ENCODE measurements at places on chromosomes 5 and 9.

- no peak for DNase-seq
Measured at GRCh38 chr9:115900698-115901097, 252.9 kb upstream of the PAPPA start.

DNA sequence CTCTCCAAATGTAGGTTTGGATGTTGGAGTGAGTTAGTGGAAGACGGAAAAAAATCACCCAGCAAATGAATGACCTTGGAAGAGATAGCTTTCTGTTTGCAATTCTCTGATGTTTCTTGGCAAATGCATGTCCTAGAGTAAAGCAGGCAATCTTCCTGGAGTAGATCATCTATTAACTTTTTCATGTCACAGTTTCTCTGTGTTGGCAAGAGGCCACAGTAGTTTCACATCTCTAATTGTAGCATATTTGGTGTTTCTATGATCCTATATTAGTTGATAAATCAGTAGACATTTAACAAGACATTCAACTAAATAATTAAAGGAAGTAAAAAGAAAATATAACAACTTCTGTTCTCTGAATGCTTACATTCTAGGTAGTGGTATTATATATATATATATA lies 138.2 kb upstream of the MINAR2 start:
- DNase-seq, result no peak

DNA sequence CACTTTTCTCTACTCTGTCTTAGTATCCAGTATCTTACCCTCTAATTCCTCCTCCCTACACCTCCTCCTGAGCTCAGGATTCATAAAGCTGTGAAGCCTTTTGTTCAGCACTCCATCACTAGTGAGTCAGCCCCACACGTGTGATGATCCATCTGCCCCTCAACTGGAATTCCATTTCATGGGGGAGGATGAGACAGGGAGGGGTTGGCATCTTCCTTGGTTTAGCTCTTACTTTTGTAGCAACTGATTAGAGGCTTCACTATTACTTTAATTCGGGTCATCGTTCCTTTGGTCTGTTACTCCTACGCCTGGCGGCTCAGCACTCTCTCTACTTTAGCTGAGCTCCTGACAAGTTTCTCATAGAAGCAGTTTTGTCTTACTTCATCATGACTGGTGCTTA lies 11.8 kb downstream of the BTNL8 start:
- no peak for DNase-seq

DNA sequence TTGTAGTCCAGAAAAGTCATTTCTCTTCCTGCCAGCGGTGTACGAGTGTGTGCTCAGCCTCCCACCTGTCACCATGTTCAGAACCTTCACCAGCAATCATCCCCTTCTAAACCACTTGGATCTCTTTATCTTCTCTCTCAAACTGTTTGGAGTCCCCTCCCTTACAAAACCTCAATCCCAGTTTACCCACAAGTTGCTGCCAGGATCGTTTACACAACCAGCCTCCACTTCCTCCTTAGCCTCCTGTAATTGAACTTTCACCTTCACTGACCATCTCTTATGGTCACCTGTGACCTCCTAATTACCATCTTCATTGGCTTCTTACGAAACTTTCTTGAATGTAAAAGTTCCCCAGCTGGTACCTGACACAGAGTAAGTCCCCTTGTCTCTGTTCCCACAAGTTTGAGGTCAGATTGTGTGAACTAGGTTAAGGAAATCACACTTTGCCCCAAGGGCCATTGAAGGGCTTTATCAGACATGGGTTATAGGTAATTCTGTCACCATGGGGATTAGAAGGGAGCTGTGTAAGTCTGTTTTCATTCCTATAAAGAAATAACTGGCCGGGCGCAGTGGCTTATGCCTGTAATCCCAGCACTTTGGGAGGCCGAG lies 20.0 kb downstream of the RNF44 start:
- DNase-seq, result no peak

- no peak for DNase-seq
Measured at GRCh38 chr5:90783460-90784333, 225.1 kb downstream of the ADGRV1 start.

- no peak for DNase-seq
Measured at GRCh38 chr9:126829035-126829434, 24.2 kb downstream of the ZBTB43 start.

GRCh38 chr9:113585085-113585442 lies 121.5 kb downstream of the RGS3 start:
- DNase-seq, result no peak

DNA sequence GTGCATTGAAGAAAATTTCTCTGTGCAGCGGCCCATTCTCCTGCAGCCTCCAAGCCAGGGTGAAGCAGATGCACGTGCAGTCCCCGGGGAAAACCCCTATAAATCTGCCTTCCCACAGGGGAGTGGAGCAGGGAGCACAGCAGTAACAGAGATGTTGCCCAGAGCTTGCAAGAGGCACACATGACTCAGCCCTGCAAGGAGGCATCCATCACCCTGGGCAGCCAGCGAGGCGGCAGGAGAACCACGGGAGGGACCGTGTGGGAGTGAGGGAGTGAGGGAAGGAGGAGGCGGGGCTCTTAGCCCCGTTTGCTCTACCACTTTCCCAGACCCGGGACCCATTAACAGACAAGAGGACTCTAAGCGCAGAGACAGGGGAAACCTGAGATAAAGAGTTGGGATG lies 96.2 kb upstream of the ARAP3 start:
- DNase-seq, result no peak

DNA sequence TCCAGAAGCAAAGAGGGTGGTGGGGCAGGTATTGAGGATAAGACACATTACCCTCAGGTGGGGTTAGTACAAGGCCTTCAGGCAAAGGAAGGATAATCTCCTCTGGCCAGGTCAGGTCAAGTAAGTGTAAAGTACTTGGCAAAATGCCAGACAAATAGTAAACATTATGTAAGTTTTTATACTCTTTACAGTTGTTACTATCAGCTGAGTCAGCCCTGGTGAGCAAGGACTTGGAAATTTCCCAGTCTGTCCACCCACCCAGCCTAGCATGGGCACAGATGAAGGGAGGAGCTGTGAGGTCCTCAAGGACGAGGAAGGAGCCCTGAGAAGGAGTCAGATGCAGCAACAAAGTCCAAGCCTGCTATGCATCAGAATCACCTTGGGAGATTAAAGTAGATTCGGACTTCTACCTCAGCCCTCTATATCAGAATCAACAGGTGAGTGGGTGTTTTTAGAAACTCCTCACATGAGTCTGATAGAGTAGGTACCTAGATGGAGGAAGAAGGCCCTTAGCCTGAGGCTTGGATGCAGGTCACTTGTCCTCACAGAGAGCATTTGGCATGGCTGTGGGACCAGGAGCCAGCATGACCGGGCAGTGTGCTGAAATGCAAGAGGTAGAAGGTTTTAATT lies 50.2 kb upstream of the BARX1 start:
- DNase-seq, result no peak

DNA sequence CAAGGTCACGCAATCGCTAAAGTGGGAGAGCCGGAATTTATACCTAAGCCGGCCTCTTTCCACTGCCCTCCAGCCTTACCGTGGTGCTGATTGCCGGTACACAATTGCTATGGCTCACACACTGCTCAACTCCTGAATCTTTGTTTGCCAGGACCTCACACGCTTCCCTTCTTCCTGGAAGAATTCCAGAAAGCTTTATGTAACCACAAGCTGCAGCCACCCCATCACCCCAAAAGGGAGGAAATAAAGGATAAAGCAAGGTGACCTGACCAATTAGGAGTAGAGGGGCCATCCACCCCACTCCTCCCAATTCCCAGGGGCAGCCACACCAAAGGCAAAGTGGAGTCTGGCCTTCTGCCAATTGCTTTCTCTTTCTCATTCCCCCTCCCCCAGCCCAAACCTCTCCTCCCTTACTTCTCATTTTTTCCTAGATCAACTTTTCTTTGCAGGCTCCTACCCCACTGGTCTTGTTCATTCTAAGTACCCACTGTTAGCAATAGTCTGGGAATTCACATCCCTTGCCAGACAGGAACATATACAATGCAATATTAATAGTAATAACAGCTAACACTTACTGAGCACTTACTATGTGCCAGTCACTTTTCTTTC lies 18.0 kb upstream of the CDC23 start:
- no peak for DNase-seq

GRCh38 chr5:126450346-126450745 lies 27.1 kb downstream of the GRAMD2B start:
- DNase-seq, result no peak

DNA sequence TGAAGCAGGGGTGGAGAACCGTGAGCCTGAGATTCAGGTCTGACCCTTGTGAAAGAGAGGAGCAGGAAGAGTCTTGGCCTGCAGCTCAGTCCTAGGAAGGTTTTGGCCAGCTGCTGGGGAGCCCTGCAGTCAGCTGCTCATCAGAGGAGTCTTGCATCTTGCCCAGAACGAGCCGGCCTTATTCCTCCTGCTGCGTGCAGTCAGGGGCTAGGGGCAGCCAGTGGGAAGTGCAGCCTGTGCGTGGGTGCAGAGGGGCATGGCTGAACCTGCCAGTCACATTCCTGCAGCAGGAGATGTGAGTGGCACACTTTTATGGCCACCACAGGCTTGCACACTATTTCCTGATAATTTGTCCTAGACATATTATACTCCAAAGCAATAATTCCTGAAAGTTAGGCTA lies 278.7 kb downstream of the NPR3 start:
- no peak for DNase-seq

- DNase-seq, result peak; percentile 37
Measured at GRCh38 chr5:81140943-81141342, 92.2 kb upstream of the CKMT2 start.

DNA sequence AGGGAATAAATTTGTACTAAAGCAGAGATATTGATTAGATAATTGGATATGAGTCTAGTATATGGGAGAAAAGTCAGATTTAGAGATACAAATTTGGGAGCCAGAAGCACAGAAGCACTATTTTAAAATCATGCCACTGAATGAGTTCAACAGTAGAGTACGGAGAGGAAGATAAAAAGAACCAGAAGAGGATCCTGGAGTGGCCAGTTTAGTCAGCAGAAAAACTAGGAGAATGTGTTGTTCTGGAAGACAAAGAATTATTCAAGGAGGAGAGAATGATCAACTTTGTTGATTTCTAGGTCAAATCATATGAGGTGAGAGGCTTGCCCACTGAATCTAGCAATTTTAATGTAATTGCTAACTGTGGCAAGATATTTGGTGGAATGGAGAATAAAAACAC lies 67.0 kb downstream of the NIPBL start:
- no peak for DNase-seq

- no peak for DNase-seq
Measured at GRCh38 chr9:72443855-72444254, 77.6 kb upstream of the TMC1 start.

DNA sequence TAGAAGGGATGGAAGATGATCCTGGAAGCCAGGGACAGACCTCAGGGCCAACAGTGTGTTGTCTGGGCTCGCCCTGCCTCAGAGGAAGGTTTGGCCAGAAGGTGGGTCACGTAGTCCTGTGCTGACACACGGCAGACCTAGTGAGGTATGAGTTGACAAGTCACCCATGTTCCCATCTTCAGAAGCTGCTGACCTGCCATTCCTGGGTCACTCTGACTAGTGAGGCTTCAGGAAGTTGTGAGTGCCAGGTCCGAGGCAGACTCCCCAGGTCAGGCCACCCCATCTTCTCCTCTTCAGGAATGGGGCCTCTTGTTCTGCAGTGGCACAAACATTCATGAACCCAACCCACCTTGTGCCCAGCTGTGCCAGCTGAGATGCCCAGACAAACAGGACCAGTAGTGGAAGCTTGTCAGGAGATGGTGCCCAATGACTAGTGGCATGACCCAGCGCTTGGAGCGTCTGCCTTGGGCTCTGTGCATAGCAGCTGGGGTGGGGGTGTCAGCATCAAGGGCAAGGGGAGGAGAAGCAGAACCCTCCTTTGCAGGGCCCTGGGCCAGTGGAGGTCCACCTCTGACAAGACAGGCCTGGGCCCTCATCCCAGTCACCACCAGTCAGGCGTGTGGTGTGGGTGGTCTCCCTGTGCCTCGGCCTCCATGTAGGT lies 16.8 kb upstream of the ANGPTL2 start:
- DNase-seq, result no peak

- no peak for DNase-seq
Measured at GRCh38 chr9:94084314-94084713, at the start of gene PTPDC1. Gene PTPDC1, plus strand, starts transcription at chr9:94084464. Its CDS starts 67 bp downstream, at chr9:94084531.

DNA sequence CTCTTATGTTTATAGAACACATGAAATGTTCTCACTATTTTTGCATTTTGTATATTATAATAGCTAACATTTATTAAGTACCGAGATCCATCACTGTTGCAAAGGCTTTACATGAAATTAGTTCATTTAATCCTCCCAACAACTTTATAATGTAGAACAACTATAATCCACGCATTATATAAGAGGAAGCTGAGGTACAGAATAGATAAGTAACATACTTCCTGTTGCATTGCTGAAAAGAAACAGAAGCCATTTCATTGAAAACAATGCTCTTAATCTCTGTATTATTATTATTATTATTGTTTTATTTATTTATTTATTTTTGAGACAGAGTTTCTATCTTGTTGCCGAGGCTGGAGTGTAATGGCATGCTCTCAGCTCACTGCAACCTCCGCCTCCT lies 7.9 kb upstream of the INSYN2B start:
- DNase-seq, result no peak

- DNase-seq, result no peak
Measured at GRCh38 chr5:39337252-39337915, 26.9 kb downstream of the C9 start.

GRCh38 chr5:127550652-127551409 lies 33.4 kb downstream of the PRRC1 start:
- DNase-seq, result no peak

- no peak for DNase-seq
Measured at GRCh38 chr9:133080161-133080560, 18.4 kb downstream of the CEL start.
